Stimulated activated CD4-positive, alpha-beta T cell treated with anti-CD3 and anti-CD28 coated beads, Interleukin-1b, Interleukin-23, amount 100 ng/mL, for 24 hours (primary cell): ENCODE measurements at places on chromosomes 7 and 10.
A peak's percentile ranks its signal among the peaks of the same experiment; 100 is the strongest.

- DNase-seq = no peak
Observed at GRCh38 chr7:68250143-68250542, 1253.5 kb downstream of the TYW1 start.

GRCh38 chr10:78541481-78542140, 507.9 kb downstream of the RPS24 start:
- DNase-seq = no peak

GRCh38 chr10:23994459-23995046, 214.4 kb upstream of the KIAA1217 start:
- peak; percentile 7 for DNase-seq

DNA sequence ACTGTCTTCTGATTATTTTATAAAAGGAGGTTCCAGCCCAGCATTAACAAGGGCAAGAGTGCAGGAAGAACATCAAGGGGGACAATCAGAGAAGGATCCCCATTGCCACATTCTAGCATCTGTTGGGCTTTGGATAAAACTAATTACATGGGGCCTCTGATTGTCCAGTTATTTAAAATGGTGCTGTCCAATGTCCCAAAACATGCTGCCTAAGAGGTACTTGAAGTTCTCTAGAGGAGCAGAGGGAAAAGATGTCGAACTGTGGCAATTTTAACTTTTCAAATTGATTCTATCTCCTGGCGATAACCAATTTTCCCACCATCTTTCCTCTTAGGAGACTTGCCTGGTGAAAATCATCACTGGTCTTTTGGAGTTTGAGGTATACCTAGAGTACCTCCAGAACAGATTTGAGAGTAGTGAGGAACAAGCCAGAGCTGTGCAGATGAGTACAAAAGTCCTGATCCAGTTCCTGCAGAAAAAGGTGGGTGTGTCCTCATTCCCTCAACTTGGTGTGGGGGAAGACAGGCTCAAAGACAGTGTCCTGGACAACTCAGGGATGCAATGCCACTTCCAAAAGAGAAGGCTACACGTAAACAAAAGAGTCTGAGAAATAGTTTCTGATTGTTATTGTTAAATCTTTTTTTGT, 2.3 kb downstream of the IL6 start:
- no peak for DNase-seq

- no peak for DNase-seq
Observed at GRCh38 chr7:135884495-135885232, 92.5 kb downstream of the MTPN start.

DNA sequence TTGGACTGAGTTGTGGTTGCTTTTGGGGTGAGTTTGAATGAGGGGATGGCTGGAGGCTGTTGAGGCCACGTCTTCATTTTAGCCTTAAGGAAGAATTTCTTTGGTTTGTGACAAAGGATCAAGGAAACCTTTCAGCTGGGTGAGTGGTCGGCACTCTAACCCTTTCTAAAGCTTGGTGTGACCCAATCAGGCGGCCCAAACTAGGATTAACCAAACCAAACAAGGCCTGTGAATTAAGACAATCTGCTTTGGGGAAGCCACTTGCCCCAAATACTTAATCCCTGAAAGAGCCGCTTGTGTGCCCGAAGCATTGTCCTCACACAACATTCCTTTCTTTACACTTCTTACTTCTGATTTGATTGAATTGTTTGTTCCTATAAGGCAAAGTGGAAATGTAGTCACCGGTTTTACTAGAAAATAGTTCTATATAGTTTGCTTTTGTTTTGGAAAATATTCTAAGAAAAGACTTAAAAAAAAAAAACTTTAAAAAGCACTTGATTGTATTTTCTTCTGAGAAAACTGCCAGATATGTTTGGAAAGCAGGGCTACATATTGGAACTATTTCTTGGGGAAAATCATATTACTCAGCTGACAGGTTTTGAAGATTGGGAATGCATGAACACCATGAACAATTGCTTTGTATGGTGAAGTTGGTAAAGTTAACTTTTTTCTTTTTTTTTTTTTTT, 272.4 kb upstream of the BMPER start:
- DNase-seq = no peak

- no peak for DNase-seq
Observed at GRCh38 chr7:26060733-26061677, 91.0 kb upstream of the NFE2L3 start.

- DNase-seq = no peak
Observed at GRCh38 chr7:119935418-119936025, 337.5 kb upstream of the KCND2 start.

DNA sequence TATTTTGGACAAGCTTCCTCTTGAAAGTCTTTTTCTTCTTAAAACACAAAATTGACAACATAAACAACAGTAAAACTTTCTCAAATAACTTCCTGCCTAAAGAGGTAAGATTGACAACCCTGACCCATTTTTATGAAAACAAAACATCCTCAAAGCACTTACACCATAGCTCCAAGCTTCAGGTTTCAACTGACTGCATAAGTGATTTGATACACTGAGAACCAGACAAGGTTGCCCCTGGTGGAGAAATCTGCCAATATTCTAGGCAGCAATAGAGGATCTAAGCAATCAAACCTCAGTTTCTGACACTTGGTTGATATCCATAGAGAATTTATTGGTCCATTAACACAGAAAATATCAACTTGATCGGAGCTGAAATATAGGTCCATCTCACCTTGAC, 147.8 kb downstream of the ELAPOR2 start:
- DNase-seq = no peak

GRCh38 chr7:18799899-18800298, 304.4 kb downstream of the HDAC9 start:
- no peak for DNase-seq

DNA sequence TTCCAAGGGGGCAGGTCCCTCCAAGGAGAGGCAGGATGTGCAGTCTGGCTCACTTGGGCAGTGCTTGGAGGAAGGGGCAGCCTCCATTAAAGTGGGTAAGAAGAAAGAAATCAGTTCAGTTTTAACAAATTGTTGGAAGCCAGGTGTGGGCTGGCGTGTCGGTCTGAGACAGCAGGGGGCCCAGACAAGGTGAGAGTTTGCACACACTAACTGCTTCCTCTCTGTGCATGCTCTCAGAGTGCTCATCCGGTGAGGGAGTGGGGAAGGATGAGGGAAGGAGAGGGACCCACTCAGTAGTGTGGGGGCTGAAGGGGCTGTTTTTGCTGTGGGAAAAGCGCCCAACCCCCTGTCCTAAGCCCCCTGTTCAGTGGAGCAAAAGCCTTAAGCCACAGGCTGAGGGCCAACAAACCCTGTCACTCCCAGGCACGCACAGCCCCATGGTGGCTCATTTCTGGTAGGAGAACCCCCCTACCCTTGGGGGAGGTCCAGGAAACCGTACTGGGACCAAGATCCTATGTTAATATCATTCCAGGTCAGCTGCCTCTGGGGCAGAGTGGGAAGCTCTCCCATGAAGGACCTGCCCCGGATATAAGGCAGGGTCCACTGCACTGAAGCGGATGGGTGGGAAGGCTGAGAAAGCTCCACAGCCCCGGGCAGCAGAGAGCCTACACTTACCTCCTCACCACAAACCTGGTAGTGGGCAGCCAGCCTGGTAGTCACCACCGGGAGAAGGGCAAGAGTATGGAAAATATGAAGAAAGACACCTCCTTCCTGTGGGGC, 5.1 kb upstream of the PCBD1 start:
- no peak for DNase-seq

DNA sequence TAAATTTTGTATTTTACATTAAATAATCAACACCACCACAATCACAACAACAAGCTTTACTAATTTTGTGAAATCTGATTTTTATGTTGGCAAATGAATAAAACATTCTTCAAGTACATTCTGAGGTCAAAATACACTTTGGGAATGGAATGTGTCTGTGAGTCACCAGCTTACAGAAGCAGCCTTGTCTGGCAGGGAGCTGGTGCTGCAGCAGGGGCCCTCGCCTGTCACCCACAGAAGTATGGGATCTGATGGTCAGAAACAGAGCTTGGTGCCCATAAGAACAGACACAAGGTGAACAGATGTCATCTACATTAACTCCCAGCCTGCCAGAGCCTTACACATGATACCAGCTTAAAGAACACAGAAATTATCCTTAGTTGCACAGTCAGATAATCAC, 496.9 kb downstream of the CCSER2 start:
- no peak for DNase-seq

DNA sequence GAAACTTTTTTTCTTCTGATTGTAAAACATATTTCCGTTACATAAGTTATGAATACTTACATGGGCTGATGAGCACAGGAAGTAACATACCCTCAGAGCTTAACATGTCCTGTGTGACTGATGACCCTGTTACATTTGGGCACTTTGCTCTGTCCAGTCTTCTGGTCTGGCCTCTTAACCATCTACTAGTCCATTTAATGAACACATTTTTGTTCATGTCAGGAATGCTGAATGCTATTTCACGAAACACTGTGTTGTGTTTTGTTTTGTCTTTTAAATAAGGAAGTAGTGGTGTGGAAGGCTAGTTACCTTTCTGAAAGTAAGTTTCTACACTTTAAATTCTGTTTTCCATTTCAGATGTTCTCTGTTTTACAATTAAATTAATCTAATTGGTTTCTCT, 77.7 kb downstream of the RBM33 start:
- DNase-seq = no peak

DNA sequence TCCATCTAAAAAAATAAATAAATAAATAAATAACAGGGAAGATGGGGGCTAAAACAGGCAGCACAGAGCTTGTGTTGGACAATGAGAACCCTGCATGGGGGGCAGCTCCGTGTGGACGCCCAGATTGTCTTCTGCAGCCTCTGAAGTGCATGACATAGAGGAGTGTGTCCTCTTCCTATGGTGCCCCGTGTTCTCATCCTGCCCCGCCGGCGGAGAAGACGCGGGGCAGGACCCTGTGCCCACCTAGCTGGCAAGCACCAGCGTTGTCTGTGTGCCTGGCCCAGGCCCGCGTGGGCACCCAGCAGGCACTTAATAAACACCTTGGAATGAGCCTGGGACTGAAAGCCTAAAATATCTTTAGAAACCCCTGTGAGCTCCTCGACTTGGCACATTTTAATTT, 88.7 kb upstream of the DNAAF5 start:
- DNase-seq = no peak

GRCh38 chr7:116772423-116772863, 89.9 kb upstream of the CAPZA2 start:
- no peak for DNase-seq

GRCh38 chr7:139667377-139667776, 110.4 kb downstream of the HIPK2 start:
- DNase-seq = no peak

GRCh38 chr7:112540839-112541577, 60.2 kb downstream of the LSMEM1 start:
- no peak for DNase-seq

DNA sequence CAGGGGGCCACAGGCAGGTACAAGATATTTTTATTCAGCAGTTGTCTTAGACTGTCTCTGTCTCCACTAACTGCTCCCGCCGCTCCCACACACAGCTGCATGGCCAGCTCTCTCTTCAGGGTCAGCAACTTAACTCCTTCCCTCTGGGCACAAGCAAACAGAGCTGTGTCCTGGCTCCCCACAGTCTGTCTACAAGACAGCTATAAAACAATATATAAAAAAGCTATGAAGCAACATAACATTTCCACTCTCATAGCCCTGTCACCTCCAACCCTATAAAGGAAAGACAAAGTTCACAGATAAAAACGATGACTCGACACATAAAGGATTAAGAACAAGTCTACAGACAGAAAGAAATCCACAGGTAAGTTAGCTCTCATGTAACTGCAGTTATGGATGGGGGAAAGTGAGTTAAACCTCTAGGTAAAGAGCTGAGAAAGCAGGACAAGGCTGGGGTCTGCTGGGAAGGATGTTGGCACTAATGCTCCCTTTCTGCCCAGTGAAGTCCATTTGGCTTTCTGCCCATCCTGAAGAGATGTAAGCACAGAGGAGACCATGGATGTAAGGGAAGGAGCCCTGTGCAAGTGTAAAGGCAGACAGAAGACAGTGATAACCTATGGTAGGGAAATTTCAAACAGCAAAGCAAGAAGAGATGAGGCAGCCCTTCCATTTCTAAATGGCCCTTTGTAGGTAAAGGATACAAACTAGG, 27.0 kb downstream of the RAPGEF5 start:
- no peak for DNase-seq
